DMS79 (cell line): ENCODE measurements at places on chromosomes 4 and X.

DNA sequence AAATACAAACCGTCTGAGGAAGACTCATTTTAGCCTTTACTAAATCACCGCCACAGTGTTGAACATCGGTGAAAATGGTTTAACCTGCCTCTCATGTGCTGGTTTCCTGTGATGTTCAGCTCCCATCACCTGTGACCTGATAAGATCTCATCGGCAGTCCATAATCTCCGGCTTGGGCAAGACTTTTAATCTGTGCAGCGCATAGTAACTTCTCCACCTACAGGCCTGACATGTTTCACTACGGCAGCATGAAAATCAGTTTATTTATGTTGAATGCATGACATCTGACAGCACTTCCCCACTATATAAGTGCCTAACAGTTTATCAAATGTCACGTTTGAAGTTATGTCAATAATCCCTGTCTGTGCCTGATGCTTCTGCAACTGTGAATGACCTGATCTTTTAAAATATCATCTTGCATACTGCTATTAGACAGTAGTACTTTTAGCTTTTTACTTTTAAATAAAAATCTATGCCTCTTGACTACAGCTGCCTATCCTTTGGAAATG, 1919.8 kb upstream of the AGA start:
- DNase-seq, result no peak

- no peak for DNase-seq
These were observed 5.2 kb upstream of the CXCL2 start for GRCh38 chr4:74104145-74104544.

DNA sequence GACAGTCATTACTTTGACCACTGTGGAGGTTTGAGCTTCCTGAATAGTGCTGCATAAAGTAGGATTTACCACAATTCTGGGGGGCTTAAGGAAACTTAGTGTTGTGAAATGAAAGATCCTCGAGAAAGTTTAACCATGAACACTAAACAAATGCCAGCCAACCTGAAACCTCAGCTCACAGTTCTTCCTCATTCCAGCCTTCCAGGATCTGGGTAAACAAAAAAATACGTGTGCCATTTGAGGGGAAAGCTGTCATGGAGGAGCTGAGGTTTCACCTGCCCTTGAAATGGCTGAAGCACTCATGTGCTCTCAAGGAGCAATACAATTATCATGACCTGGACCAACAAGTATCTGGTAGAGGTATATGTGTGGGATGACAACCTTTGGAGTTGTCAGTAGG, 142.7 kb downstream of the NPNT start:
- DNase-seq, result no peak

DNA sequence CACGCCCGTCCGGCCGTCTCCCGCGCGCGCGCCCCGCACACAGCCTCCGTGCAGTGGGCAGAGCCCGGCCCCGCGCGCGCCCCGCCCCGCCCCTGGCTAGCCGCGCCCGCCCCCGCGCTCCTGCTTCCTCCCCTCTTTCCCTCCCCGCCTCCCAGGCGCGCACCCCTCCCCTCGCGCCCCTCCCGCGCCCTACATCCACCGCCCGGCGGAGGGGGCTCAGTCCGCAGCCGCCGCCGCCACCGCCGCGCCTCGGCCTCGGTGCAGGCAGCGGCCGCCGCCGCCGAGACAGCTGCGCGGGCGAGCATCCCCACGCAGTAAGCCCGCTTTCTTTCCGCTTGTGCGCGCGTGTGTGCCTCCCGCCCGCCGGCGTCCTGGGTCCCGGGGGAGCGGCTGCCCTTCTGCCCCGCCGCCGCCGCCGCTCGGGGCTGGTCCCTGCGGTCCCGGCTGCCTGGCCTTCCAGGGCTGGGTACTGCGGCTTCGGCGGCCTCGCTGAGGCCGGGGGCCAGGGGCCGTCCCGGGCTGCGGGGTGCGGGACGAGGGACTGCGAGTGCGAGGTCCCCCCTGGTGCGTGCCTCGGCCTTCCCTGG, at the start of gene FHL1:
TSS of gene FHL1 (plus strand) at position 219 of the 587 bp plus-strand sequence.
- no peak for DNase-seq

DNA sequence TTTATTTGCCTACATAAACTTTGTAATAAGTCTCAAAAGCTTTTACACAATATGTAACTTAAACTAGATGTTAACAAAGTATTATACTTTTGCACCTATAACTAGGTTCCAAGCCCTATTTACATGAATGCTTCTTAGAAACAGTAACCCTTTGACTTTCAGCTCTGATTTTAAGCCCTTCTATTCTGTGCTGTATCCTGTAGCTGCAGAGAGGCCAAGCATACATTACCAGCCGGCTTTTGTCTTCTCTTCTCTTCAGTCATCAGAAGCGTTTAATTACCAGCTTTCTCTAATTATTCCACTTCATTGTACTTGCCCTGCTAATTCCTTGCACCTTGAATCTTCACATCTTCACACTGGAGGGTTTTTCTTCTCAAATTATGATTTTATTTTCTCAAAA, 403.1 kb downstream of the PDGFC start:
- no peak for DNase-seq

- no peak for DNase-seq
These were observed 74.3 kb downstream of the WFS1 start for GRCh38 chr4:6343939-6344408.

DNA sequence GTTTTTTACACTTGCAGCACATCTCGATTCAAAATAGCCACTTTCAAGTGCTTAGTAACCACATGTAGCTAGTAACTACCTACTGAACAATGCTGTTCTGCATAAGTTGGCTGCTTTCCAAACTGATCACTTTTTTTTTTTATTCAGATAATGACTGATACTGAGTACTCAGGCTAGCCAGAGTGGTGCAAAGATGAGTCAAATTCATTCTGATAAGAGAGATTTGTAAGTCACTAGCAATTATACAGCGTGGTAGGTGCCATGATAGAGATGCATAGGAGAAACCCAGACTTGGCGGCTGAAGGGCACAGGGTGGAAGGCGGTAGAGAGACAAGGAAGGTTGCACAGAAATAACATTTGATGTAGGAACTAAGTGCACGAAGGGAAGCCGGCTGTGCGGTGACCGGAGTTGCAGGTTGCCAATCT, 357 bp upstream of the IGBP1 start:
- DNase-seq, result no peak

GRCh38 chrX:11474576-11474975, 181.4 kb downstream of the AMELX start:
- no peak for DNase-seq

DNA sequence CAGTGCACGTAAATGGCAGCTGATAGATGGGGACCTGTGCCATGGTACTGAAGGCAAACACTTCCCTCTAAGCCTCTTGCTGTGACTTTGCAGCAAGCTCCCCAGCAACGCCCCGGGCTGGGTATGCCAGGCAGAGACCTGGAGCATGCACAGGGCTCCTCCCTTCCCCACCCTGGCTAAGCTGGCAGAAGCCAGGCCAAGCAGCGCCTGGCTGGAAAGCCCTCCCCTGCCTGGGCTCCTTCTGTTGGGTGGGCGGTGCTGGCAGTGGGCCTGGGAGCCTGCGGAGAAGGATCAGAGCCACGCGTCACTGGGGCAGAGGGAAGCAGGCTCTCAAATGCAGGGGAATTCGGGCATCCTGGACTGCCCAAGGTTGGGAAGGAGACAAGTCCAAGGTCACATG, 3.6 kb downstream of the ATP2B3 start:
- peak; percentile 57 for DNase-seq

DNA sequence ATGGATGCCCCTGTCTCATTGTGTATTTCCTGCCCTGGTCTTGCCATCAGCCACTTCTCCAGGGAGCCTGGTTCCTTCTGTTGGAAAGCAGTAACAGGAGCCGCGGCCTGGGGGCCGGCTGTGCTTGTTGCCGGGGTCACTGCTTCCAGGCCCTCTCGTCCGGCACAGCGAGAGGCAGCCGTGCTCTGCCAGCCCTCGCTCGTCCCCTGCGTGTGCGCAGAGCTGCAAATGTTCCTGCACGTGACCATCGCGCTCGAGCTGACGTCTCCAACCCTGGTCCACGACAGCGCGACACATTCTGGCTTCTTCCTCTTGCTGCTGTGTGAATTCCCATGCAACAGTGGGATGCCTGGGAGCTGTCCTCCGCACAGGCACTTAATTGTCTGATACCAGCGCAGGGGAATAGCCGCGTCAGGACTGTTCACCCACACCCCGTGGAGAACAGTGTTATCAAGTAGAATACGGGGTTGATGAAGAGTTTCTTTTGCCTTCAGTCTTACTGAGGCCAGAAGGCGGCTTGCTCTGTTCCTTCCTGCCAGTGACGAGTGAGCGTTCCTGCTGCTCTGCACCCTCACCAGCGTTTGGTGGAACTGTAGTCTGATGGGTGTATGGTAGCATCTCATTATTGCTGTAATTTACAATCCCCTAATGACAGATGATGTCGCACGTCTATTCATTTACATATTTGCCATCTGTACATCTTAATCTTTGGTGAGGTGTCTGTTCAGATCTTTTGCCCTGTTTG, 12.3 kb downstream of the PDE6B start:
- DNase-seq, result no peak

- no peak for DNase-seq
These were observed 26.0 kb downstream of the ARL13A start for GRCh38 chrX:100995469-100995868.

DNA sequence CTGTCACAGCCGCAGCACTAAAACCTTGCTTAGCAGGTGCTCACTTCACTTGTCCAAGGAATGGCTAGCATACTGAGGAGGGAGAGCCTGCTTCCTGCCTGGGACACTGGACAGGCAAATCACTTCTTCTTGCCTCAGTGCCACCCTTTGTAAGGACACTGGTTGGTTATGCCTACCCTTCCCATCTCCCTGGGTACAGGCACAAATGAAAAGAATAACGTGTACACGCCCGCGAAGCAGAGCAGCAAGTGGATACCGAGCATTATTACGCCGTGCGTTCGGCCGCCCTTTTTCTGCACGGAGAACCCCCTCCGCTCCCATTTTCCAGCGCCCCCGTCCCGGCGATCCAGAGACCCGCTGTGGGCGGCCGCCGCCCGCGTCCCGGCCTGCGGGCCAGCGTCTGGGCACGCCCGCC, 338 bp upstream of the KLHL2 start:
- DNase-seq, result peak; percentile 39

DNA sequence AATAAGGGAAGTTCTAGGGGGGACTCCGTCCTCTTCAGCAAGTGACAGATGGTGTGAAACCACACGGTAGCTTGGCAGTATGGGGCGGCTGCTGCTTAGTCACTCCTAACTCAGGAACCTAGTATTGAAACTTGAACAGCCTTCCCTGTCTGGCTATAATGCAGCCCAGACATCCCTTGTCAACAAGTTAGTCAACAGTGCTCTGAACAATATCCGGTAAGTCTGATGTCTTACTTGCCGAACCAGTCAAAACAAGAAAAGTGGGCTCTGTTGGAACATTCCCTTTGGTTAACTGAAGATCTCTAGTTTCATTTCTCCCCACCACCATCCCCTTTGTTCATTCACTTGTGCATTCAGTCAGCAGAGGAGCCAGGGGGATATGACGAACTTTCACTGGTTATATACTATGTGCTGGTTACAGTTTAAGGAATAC, 18.7 kb upstream of the CXCL13 start:
- no peak for DNase-seq

GRCh38 chrX:147958291-147958690, 22.8 kb upstream of the FMR1NB start:
- DNase-seq, result no peak

- DNase-seq, result no peak
These were observed 1.1 kb upstream of the ATP11C start for GRCh38 chrX:139933904-139934303.

DNA sequence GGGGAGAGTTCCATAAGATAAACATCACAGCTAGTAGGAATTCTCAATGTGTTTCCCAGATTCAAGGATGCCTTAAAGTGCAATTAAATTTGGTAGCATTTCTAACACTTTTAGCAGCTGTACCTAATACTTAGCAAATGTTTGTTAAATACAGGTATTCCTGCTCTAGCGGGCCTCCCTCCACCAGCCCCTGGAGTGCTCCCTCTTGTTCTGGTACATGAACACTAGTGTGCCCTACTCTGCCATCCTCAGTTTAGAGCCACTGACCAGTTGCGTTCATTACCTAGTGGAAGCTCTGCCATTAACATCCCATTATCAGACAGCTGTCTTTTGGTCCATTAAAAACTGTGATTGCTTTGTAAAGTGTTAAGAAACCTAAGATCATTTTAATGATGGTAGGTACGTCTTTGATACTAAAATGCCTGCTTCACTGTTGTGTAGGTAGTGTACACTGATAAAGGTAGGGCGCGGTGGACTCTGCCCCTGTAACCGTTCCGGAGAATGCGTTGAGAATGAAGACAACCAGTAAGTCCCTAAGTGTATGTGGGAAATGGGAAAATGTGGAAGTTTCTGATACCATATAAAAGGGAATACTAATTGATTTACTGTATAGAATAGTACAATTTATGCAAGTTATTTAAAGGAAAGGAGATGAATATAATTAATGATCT, 21.7 kb downstream of the KIAA0232 start:
- no peak for DNase-seq

DNA sequence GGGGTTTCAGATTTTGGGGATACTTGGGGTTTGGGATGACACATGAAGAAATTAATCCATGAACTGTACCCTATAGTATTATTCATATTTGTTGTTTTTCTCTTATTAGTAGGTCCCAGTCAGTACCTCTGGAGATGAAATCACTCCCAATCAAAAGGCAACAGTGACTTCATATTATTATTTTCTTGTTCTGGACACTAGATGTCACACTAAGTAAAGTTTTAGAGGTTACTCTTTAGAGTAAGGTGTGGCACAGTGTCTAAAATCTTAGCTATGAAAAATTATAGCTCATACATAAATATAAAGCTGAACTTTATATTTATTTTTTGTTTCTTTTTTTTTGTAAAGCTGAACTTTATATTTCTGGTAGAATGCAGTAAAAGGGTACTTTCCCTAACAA, 35.1 kb downstream of the FAM114A1 start:
- DNase-seq, result no peak

GRCh38 chr4:124993838-124994237, 281.3 kb upstream of the ANKRD50 start:
- DNase-seq, result no peak

DNA sequence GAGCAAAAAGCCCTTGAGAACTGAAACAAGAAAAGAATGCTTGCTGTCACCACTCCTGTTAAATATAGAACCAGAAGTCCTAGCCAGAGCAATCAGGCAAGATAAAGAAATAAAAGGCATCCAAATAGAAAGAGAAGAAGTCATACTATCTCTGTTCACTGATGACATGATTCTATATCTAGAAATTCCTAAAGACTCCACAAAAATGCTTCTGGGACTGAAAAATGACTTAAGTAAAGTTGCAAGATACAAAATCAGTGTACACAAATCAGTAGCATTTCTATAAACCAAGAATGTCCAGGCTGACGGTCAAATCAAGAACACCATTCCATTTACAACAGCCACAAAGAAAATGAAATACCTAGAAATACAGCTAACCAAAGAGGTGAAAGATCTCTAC, 552.7 kb upstream of the SLIT2 start:
- DNase-seq, result no peak
